Hindlimb muscle (tissue), 1 donor: ENCODE measurements at places on chromosomes 3 and 15. TPM values are rescaled to one million over a fixed set of nuclear protein-coding genes. Genes with fewer than 3 reads are reported as not detected.

- no peak for DNase-seq
Measured at GRCh38 chr3:9250236-9250635, 790 bp upstream of the SRGAP3 start.

GRCh38 chr3:85161544-85161943 lies 202.8 kb downstream of the CADM2 start:
- DNase-seq, result no peak

DNA sequence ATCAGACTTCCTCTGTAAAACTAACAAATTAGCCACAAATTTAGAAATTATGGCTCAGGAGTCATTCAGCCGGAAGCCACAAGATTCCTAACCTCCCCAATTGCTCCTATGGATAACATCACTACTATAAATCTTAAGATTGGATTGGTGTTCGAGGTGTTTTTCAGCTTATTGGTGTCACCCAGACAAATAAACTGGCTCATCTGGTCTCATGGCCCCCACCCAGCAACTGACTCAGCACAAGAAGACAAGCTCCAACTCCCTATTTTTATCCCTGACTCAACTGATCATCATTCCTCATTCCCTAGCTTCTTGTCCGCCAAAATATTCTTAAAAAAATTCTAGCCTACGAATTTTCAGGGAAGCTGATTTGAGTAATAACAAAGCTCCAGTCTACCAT lies 135.1 kb upstream of the STRIT1 start:
- no peak for DNase-seq

Gene KCNAB1
- 3.8 TPM for polyA plus RNA-seq

DNA sequence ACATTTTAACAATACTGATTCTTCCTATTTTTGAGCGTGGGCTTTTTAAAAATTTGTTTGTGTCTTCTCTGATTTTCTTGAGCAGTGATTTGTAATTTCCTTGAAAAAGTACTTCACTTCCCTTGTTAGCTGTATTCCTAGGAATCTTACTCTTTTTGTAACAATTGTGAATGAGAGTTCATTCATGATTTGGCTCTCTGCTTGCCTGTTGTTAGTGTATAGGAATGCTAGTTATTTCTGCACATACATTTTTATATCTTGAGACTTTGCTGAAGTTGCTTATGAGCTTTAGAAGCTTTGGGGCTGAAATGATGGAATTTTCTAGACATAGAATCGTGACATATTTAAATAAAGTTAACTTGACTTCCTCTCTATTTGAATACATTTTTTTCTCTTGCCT lies 582.8 kb upstream of the BCHE start:
- no peak for DNase-seq

- no peak for DNase-seq
Measured at GRCh38 chr3:194369522-194370279, at the start of gene LRRC15. LRRC15 (minus strand) TSS chr3:194369743; CDS start chr3:194361043, 8,700 bp downstream.

GRCh38 chr15:69929905-69930630 lies 167.6 kb downstream of the TLE3 start:
- no peak for DNase-seq

DNA sequence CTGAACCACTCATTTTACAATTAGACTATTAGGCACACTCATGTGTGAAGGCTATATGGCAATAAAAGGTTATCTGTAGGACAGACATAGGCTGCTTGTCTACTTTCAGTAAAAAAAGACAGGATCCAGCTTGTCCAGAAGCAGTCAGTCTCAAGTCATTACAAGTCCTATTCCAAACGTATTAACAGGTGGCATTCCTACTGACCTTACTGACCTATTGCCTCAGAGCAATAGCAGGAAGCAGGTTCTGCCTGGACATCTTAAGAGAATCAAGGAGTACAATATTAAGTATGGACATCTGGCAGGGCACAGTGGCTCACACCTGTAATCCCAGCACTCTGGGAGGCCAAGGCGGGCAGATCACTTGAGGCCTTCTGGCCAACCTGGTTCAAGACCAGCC lies 7.0 kb downstream of the CMTM6 start:
- no peak for DNase-seq

Gene KCNMB2
- 9.0 TPM for polyA plus RNA-seq

GRCh38 chr3:72270072-72270681 lies 485.2 kb upstream of the PROK2 start:
- peak; percentile 77 for DNase-seq

GRCh38 chr3:109532257-109533216 lies 195.2 kb upstream of the DPPA4 start:
- DNase-seq, result peak; percentile 33

DNA sequence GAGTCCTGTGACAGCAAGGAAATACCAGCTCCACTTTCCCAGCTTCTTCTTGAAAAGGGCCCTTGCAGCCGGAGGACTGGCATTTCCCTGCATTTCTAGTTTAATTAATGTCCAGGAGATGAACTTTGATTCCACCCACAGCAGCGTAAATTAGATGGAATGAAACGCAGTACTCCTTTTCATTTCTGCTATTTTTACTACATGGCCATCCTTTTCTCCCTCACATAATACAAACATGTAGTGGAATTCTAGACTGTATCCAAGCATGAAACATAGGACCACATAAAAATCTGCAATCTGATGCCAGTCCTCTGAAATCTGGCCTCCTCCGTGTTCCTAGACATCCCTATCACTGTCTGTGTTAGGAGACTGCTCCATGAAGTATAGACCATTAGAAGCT lies 403.2 kb downstream of the NR2F2 start:
- no peak for DNase-seq

GRCh38 chr15:99929266-99929665 lies 196.0 kb upstream of the LYSMD4 start:
- DNase-seq, result no peak

GRCh38 chr3:131178710-131179375 lies 152.2 kb downstream of the NEK11 start:
- no peak for DNase-seq

DNA sequence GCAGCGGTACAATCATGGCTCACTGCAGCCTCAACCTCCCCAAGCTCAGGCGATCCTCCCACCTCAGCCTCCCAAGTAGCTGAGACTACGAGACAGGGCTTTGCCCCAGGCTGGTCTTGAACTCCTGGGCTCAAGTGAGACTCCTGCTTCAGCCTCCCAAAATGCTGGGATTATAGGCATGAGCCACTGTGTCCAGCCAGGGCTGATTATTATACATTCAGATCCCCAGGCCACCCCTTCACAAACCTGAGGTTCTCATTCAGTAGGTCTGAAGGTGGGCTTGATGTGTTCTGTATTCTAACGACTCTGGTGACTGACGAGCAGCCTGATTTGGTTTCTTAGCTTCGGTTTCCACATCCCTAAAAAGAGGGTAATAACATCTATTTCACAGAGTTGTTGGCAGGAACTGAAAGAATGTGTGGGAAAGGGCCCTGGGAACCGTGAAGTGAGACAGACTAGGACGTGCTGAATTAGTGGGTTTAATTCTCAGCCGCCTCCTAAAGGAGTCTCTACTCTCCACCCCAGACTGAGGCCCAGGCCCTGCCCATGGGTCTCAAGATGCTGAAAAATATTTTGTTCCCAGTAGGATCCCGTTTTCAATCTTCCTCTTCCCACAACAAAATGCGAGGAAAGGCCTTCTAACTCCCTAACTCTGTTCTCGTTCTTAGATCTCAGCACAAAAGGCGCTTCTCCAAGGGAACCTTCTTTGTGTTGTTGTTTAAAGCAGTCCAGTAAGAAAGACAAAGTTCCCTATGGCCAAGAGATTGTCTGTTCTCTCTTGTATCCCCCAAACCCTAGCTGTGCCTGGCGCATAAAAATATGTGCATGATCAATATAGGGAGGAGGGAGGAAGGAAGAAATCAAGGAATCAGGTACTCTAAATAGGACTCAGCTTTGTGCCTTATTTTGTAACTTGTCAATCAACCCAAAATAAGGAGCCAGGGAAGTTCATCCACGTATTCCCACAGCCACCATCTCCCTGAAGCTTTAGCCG lies 210.0 kb upstream of the TOPAZ1 start:
- DNase-seq, result no peak

DNA sequence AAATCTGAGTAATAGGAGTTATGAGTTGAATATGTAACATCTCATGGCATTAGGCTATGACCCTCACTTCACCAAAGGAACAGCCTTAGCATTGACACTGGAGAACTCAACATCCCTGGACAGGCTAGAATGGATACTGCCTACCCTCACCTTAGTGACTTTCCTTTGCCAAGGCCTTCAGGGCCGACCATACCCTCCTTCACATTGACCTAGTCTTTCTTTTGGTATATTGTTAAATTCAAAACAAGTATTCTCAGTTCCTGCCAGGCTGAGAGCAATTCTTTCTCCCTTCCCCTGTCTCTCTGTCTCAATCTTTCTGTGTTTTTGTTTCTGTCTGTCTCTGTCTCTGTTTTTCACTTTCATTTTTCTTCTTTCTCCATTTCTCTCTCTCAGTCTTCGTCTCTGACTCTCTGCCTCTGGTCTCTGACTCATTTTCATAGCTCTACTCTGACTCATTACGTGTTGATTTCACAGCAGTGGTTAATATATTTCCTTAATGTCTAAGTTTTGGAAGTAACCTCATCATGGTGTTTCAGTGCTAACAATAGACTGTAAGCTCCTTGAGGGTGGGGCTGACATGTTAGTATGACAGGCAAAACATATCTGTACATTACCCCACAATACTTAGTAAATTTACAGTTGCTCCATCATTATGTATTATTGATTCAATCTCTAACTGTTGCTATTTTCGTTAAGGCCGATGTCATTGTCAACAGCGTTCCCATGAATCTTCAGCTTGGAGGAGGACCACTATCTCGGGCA lies 32.5 kb downstream of the PARP15 start:
- no peak for DNase-seq

Gene FGF12
- polyA plus RNA-seq, result 2.9 TPM

- no peak for DNase-seq
Measured at GRCh38 chr3:8524249-8524648, 22.6 kb downstream of the LMCD1 start.

DNA sequence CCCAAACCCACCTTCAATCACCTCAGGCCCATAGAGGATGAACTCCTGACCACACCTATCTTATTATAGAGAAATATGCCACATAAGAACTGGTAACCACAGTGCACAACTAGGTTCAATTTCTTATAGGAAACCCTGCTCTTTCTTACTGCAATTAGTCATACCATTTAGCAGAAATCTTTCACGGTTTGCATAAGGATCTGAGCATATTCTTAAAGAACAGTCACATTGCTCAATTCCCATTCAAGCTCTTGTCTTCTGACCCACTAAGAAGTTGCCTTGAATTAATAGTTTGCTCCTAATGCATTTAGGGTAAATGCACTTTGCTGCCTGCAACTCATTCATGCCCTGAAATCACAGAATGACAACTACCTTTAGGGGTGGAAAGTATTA lies 9.2 kb downstream of the ERC2 start:
- DNase-seq, result no peak

DNA sequence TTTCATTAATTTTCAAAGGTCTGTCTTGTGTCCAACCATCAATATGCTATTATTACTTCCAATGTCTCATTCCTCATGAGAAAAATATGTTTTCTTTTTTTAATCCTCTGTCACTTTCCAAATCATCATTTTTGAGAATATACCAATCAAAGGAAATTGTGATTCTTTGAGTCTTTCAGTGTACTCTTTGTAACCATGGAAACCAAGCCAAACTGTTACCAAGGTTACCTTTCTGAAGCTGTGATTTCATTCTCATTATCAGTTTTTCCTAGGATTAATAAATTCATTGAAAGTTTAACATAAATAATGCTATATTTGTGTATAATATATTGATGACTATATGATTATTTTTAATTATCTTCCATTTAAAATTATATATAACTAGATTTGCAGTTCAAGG lies 16.6 kb upstream of the PLSCR5 start:
- DNase-seq, result no peak

Gene SKIL
- 21.3 TPM for polyA plus RNA-seq

Gene CCDC80
- polyA plus RNA-seq, result 59.4 TPM

- no peak for DNase-seq
Measured at GRCh38 chr3:42704136-42704841, 1.7 kb upstream of the HHATL start.

DNA sequence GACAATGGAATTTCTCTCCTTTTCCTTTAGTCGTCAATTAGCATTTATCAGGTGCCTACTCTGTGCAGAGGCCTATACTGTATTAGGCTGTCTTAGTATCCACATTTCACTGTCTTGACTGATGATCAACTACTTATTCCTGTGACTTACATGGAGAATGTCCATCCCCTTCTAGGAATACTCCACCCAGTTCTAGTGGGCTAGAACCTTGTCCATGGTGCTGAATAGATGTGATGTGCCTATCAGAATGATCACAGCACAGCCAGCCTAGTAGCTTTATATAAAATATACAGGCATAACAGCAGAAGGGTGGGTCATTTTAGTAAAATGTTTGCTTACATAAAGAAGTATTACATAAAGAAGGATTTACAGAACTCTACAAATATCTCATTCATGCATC lies 621.4 kb downstream of the PDCD6IP start:
- DNase-seq, result no peak

GRCh38 chr15:40454904-40455391 lies 14.2 kb downstream of the BAHD1 start:
- DNase-seq, result no peak

Gene CGNL1
- 5.4 TPM for polyA plus RNA-seq

Gene DGKG
- 0.89 TPM for polyA plus RNA-seq
